Activated CD8-positive, alpha-beta memory T cell treated with anti-CD3 and anti-CD28 coated beads for 4 hours (primary cell): ENCODE measurements at places on chromosomes 2 and 18.

GRCh38 chr2:65142515-65142914, 12.6 kb upstream of the RAB1A start:
- no peak for DNase-seq

GRCh38 chr2:157876786-157877138, 632 bp upstream of the ACVR1 start:
- DNase-seq: no peak

GRCh38 chr2:57908736-57909161, 137.9 kb upstream of the VRK2 start:
- no peak for DNase-seq

GRCh38 chr18:36403896-36404820, 106.6 kb downstream of the FHOD3 start:
- no peak for DNase-seq

DNA sequence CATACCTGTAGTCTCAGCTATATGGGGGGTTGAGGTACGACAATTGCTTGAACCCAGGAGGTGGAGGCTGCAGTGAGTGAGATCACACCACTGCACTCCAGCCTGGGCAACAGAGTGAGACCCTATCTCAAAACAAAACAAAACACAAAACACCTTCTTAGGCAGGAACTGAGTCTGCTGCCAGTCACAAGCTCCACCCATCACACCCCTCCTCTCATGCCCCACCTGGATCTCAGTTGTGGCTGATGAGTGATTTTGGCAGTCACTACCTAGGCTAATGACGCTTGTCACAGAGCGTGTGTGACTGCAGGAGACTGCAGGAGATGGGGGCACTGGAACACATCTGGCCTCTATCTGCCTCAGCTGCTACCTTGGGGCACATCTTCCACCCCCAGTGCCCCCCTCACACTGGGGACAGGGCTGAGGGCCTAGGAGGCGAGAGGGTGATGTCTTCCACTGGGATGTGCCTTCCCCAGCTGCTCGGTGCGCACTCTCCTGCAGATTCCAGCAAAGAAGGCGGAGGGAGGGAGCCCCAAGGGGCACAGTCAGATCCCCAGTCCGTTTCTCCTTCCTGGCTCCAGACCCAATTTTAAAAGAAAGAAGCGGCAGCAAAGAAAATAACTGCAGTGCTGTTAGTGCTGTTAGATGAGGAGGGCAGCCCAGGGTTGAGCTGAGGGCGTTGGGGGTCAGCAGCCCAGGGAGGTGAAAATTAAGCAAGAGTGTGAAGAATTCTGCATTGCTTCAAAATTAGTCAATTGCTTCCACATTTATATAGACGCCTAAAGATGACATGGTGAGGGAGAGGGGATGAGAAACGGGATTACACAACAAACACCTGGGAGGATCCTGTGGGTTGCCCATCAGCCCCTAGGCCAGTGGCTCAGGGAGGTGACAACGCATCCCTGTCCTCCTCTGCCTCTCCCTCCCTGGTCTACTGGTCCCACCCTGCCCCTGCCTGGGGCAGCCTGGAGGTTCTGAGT, 143.6 kb upstream of the HAAO start:
- no peak for DNase-seq

DNA sequence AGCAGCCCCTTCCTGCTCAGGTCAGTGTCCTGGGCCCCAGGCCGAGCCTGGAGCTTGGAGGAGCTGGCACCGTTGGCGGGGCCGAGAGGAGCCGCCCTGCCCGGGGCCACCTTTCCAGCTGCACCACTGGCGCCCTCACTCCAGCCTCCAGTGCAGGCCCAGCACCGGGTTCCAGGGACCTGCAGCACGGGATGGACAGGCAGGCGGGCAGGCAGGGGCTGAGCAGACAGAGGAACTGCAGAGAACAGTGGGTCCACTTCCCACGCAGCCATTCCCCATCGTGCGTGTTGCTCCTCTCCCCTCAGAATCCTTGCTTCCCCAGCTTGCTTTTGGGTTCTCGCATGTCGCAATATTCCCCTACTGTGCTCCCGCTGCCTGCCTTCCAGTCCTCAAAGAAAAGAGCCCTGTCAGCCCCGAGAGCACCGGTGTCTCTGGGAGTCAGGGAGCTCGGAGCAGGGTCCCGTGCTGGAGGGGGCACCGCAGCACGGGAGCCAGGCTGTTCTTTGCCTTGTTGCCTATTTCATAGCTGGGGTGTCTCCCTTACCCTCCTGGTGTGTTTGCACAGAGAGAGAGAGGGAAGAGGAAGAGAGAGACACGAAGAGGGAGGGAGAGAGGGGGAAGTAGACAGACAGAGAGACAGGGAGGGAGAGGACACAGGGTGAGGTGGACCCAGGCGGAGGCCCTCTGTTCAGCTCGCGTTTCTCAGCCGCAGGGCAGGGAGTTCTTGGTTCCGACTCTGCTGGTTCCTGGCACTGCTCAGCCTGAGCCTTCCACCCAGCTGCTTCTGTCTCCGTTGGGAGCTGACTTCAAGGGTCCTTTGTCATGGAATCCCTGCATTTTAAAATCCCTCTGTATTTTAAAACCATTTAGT, 126.0 kb downstream of the MBP start:
- DNase-seq: no peak

GRCh38 chr2:158482594-158482993, 25.8 kb downstream of the PKP4 start:
- DNase-seq: no peak

GRCh38 chr2:137020452-137021196, 255.3 kb downstream of the THSD7B start:
- DNase-seq: no peak

DNA sequence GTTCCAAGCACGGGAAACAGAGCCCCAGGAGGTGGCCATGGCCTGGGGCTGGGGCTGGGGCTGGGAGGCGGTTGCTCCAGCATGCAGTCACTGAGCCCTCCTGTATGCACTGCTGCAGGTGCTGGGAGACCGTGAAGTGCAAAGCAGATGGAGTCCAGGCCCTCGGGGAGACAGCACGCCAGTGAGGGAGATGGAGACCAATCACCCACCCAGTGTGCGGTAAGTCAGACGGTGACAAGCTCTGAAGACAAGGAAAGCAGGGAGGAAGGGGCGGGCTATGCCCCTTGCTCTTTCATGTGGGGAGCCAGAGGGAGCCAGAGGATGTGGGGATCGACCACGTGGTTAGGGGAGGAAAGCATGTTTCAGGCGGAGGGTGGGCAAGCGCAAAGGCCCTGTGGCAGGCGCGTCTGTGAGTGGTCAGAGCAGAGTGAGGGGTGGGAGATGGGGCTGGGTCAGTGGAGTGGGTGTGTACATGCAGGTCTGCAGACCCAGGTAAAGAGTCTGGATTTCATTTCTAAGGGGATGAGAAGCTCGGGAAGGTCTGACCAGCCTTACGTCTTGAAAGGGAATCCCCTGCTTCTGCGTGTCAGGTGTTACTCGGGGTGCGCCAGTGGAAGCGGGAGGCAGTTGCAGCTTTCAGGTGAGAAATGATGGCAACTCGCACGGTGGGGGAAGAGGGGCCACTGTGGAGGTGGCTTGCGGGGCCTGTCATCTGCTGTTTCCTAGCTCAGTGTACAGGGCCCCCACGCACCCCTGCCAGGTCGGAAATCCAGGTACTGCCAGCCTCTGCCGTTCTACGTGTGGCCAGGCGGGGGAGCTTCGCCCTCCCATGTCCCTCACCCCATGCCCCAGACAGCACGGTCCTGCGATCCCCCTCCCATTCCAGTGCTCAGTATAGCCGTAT, 19.4 kb downstream of the RRM2 start:
- DNase-seq: no peak

DNA sequence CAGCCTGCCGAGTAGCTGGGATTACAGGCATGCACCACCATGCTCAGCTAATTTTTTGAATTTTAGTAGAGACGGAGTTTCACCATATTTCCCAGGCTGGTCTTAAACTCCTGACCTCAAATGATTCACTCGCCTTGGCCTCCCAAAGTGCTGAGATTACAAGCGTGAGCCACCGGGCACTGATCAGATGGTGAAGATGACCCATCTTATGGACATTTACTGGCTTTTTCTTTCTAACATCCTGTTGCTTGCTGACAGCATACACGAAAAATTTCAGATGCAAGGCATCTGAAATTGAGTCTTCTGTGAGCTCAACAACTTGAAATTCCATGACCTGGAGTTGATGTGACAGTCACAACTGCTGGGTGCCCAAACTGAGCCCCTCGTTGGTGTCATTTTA, 859.5 kb upstream of the CNTNAP5 start:
- no peak for DNase-seq

DNA sequence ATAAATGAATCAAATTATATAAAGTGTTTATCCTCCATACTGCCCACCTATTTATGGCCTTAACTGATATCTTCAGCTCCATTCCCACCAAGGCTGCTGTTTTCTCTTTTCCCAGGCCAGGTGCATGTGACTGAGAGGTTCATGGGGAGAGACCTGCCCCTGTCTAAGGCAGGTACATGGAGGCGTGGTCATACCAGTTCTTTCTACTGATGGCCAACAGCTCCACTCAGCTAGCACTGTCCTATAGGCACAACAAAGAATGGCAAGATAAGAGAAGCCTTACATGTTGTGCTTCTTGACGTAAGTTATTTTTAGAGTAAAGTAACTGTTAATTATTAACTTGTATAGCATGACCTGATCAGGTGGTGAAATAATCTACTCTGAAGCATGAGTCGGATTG, 16.8 kb downstream of the AKAIN1 start:
- DNase-seq: no peak

DNA sequence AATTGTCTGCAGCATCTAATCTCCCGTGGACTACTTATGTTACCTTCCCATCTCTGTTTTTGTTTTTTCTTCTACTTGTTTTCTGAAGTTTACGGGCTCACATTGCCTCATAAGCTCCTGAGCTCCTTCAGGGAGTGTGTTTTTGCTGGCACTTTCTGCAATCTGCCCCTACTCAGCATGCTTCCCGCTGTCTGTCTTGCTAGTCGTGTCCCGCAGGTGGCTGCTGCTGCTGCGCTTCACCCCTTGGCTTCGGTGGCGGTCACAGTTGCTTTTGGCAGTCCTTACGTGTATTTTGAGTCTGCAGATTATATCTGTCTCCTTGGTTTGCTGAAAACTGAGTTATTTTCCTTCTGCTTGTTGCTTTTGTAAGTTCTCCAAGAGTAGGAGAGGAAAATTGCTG, 37.3 kb downstream of the FER1L5 start:
- DNase-seq: no peak

GRCh38 chr2:60570251-60570650, 16.8 kb upstream of the BCL11A start:
- no peak for DNase-seq

DNA sequence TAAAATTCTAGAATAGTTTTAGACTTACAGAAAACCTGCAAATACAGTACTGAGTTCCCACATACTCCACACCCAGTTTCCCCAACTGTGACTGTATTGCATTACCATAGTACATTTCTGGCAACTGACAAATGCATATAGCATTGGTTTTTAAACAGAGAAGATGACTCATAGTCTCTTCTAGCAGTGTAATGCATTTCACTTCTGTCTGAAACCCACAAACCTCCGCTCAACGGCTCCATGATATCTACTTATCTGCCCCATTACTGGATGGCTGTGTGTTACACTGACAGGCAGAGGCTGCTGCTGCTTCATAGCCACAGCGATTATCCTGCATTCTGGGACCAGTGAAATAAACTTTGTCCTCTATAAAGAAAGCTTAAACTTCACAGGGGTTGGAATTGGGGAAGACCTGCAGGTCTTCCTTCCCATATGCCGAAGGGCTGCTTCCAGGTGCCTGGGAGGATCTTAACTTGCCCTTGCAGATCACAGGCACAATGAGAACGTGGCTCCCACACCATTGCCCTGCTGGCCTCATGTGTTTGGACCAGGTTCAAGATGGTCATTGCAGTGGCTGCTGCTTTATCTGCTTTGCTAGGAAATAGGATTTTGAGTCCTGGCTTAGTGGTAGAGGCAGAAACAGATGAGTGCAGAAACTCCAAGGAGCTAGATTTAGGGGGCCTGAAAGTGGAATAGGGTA, 742.6 kb upstream of the HS6ST1 start:
- DNase-seq: no peak

GRCh38 chr2:218960309-218961165, 1.1 kb downstream of the CDK5R2 start:
- DNase-seq: no peak

GRCh38 chr18:10833656-10834055, 307.8 kb downstream of the NAPG start:
- no peak for DNase-seq

DNA sequence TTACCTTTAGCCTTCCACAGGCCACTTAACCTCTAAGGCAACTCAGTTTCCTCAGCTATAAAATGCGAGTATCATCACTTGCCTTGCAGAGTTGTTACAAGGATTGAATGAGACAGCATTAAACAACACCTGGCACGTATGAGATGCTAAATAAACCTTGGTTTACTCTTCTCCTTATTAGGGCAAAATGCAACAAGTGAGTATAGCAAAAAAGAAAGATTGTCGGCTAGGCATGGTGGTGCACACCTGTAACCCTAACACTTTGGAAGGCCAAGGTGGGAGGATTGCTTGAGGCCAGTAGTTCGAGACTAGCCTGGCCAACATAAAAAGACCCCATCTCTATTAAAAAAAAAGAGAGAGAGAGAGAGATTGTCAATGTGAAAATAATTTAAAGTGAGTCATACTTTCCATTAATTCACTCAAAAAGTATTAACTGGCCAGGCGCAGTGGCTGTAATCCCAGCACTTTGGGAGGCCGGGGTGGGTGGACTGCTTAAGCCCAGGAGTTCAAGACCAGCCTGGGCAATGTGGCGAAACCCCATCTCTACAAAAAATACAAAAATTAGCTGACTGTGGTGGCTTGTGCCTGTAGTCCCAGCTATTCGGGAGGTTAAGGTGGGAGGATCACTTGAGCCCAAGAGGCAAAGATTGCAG, 8.0 kb downstream of the ATAD2B start:
- DNase-seq: no peak
